ENCODE measurements at places on chromosomes 12 and 14. TPM values are rescaled to one million over a fixed set of nuclear protein-coding genes. Genes with fewer than 3 reads are reported as not detected.

Gene PYM1
- 24.5 TPM for total RNA-seq

Gene LBHD2
- not detected for total RNA-seq

Gene CAPZA3
- total RNA-seq = not detected

Gene ANKS1B
- total RNA-seq = 5.9 TPM

Gene P2RX2
- total RNA-seq = not detected

Gene KRT78
- total RNA-seq = not detected

Gene CELA1
- total RNA-seq = not detected

Gene MNAT1
- 50.1 TPM for total RNA-seq

Gene IL31
- not detected for total RNA-seq

Gene GNB3
- not detected for total RNA-seq

Gene PCNX4
- total RNA-seq = 42.8 TPM

Gene ADAM21
- not detected for total RNA-seq

Gene CCDC175
- not detected for total RNA-seq

Gene PTCSC3
- not detected for total RNA-seq

Gene FAM222A
- total RNA-seq = 7.0 TPM

Gene GDF3
- total RNA-seq = not detected

Gene NYNRIN
- total RNA-seq = 3.7 TPM

Gene SERPINA6
- total RNA-seq = not detected

Gene ABCC9
- 135 TPM for total RNA-seq

Gene IFI27
- total RNA-seq = 106 TPM

All from gastrocnemius medialis (tissue), 4 donors.